PC-3 (cell line): ENCODE measurements at places on chromosomes 7 and 10.

- no peak for DNase-seq
Measured at GRCh38 chr10:11213137-11213536, 195.5 kb downstream of the CELF2 start.

DNA sequence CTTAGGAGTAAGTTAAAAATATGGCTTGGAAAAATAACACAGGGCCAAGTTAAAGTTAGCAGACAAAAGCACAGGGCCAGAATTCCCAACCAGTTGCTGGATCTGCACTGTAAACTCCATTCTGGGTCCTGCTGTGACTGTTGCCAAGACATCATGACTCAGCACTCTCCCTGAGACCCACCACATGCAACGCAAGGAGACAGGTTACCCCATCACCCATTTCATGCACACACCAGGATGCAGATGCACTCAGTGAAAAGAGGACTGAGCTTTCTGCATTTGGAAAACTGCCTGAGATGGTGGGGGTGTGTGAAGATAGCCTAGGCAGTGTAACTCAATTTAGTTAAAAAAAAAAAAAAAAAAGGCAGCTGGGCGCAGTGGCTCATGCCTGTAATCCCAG, 97.6 kb upstream of the ZNF438 start:
- DNase-seq, result peak; percentile 10

DNA sequence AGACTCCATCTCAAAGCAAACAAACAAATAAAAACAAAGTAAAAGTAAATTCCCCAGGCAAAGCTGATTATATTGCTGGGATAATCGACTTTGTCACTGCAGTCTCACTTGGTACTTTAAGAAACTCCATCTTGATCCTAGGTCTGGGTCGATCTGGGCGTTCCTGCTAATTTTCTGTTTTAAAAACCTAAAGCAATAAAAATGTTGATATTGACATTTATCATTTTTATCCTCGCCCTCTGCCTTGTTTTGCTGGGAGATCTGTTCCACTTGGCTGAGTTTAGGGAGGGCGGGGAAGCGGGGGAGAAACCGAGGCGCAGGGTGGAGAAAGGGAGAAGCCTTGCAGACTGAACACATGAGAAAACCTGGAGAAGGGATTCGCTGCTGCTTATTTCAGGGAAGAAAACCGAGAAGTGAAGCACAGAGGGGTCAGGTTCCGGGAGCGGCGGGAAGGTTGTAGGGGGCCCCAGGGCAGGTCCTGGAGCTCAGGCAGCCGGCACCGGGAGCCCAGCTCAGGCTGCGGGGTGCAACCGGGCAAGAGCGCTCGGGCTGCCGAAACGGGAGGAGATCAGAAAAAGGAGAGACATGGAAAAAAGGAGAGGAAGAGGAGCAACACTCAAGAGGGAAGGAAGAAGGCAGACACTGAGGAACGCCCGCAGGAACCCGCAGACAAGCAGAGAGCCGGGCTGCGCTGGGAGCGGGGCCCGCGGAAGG, 27.3 kb upstream of the KMT2C start:
- DNase-seq, result peak; percentile 29

- DNase-seq, result no peak
Measured at GRCh38 chr10:35415505-35415904, 79.2 kb downstream of the CCNY start.

- no peak for DNase-seq
Measured at GRCh38 chr10:48470115-48470892, 134.6 kb downstream of the ARHGAP22 start.

- peak; percentile 62 for DNase-seq
Measured at GRCh38 chr7:134886353-134887057, 99.8 kb upstream of the AGBL3 start.

DNA sequence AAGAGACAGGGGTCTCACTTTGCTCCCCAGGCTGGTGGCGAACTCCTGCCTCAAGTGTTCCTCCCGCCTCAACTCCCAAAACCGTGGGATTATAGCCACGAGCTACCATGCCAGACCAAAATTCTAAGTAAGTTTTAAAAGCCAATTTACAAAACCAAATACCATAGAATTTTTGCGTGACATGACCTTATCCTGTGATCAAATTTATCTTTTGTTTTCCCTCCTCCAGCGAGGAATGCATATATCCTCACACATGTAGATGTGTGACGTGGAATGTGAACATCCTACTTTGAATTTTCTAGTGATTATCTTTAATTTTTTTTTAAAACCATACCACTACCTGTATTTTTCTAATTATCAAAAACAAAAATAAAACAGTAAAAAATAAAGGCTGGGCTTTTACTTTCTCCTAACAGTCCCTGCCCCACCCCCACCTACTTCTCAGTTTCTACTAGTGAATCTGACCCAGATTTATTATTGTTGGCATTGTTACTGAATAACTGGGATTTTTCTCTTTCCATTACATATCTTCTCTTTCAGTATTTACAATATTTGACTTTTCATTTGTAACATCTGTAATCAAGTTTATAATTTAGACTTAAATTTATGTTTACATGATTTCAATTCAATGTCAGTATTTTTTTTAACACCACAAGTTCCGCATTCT, 26.0 kb downstream of the CYTH3 start:
- DNase-seq, result no peak

- DNase-seq, result no peak
Measured at GRCh38 chr10:9198611-9199010, 1144.1 kb downstream of the GATA3 start.

- peak; percentile 86 for DNase-seq
Measured at GRCh38 chr10:49539320-49539885, 482 bp upstream of the ERCC6 start.

DNA sequence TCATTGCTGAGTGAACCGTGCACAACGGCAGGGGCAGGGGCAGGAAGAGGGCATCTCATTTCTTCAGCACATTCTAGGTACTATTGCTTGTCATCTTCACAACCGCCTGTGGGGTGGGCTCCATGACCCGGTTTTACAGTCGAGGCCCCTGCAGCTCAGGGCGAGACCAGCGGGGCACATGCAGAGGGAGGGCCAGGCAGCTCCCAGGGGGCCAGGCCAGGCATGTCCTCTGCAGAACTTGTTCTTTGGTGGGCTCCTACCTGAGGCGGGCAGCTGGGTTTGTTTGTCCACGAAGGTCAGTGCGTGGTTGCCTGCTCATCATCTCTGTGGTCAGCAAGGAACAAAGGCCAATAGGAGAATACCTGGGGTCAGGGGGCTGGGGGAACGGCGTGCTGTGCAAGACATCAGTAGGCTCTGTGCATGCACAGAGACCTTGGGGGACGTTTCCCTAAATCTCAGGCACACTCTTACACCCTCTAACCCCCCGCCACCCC, 75.1 kb upstream of the LEP start:
- DNase-seq, result no peak

DNA sequence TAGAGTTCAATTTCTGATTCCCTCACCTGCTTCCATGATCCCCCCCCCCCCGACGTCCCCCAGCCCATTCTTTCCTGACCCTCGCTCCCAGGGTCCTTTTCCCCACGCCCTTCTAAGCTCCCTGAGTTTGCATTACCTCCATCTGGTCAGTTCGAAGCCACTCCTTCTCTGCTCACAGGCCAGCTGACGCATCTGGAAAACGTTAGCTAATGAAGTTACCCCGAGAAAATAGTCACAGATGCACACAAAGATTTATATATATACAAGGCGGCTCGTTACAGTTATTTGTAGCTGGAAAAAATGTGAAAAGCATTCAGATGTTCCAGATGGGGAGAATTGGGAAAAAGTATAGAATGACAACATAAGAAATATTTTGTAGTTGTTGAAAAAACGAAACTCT, 630.0 kb upstream of the FOXK1 start:
- no peak for DNase-seq

DNA sequence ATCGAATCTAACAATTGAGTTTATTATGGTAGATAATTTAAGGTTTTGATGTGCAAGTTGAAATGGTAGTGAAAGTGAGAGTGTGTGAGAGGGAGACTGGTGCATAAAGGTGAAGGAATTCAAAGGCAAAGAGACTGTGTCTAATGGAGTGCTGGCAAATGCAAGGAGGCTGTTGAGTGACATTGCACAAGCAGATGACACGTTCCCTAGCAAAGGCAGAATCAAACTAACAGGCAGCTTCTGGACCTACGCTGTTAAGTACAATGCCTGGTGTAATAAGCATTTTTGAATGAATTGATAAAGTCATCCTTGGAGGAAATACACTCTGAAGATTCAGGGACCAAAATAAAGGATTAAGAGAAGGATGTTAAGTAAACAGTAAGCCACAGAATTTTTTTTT, 11.7 kb upstream of the GPR141 start:
- no peak for DNase-seq

GRCh38 chr7:98628418-98628817, 11.3 kb downstream of the NPTX2 start:
- no peak for DNase-seq

DNA sequence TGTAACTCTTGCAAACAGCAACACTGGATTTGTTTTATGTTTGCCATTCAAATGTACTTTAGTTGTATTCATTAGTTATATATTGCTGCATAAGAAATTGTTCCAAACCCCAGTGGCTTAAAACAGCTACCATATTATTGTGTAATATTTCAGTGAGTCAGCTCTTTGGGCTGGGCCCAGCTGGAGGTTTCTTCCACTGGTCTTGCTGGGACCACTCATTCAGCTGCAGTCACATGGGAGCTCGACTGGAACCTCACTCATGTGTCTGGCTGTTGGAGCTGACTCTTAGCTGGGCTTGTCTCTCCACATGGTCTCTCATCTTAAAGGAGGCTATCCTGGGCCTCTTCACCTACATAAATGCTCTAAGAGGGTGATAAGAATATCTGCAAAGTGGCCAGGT, 23.2 kb upstream of the PIP4K2A start:
- peak; percentile 65 for DNase-seq

GRCh38 chr7:120843109-120843508, 14.8 kb downstream of the TSPAN12 start:
- no peak for DNase-seq
